Fibroblast of pulmonary artery (primary cell): ENCODE measurements at places on chromosomes 7 and 10.
A peak's percentile ranks its signal among the peaks of the same experiment; 100 is the strongest.

DNA sequence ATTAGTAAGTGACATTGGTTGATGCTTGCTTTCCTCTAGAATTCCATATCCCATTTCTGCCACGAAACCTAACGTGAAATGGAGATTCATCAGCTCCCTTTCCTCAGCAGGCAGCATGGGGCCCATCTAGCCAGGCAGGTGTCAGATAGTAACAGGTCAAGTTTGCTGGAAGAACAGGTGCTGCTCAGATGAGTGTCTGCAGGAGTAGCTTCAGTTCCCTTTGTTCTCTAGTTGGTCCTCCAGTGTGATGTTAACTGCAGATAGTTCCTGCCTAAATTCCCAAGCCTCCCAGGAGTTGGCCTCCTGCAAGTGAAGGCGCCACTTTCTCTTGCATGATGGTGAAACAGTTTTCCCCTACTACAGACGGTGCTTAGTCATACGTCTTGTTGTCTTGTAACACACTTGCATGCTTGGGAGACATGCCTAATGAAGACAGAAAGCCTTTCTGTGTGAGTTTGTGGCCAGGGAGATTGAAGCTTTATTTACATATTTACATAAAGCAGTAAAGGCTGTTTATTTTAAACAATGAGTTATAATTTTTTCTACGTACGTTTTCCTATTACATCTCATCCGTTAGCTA, 175.4 kb downstream of the CHN2 start:
- DNase-seq: no peak

DNA sequence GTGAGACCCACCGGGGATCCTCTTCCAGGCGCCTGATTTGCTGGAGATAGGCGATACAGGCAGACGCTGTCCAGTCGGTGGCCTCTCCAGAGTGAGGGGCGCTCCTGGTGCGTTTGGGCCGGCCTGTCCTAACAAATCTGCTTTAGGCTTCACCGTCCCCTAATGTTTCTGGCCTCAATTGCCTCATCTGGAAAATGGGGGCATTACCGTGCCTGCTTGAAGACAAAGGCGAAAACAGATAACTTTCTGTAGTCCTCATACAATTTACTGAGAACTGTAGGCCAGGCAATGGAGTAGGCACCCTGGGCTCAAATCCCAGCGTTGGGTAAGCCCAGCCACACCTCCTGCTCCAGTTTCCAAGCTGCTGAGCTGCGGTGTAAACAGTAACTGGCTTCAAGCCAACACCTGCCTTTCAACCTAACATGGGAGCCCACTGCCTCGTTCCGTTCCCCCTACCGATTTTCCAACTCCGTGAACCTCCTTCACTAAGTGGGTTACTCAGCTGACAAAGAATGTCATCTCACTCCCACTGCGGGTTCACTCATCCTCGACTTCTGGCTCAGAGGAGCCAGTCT, 589 bp upstream of the ZFAND4 start:
- DNase-seq: peak; percentile 5

DNA sequence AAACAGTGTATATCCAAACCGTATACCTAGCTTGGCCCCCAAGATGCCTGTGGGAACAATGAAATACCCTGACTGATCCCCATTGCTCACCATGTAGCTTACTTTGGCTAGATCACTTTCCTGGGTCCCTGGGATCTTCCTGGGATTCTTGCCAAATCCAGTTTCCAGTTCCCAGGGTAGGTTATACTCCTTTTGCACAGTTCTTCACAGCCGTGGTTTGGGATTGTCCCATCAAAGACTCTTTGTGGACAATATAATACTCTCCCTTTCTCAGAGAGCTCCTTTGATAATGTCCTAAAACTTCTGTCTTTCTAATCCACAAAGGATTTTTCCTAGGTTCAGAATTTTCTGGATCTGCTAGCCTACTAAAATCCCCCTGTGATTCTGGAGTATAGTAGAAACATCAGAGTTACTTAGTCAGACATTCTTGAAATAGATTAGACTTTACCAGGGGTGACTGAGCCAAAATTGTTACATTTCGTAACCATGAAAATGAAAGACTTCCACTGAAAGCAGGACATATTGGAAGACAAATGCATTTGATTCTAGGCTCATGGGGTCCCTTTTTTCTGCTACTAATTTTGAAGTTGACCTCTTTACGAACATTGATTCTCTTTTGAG, 388.3 kb upstream of the ETV1 start:
- DNase-seq: peak; percentile 79

DNA sequence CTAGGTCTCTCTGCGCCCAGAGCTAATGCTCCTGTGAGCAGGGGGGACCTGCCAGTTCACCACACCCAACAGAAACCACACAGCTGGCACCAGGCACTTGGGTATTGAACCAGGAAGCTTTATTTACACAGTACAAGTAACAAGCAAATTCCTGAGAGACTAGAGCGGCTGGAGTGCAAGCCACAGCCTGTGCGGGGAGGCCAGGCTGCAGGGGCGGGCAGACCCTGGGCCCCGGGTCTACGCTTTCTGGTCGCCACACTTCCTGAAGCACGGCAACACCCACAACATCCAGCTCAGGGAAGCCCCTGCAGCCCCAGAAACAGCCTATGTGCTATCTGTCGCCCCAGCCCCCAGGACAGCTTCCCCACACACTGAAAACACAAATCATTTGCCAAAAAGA, 125.0 kb downstream of the FAM53B start:
- DNase-seq: no peak

- DNase-seq: no peak
These were observed 1.3 kb downstream of the BRAT1 start for GRCh38 chr7:2553831-2554581.

GRCh38 chr7:151438864-151439601, 908 bp downstream of the CRYGN start:
- no peak for DNase-seq

DNA sequence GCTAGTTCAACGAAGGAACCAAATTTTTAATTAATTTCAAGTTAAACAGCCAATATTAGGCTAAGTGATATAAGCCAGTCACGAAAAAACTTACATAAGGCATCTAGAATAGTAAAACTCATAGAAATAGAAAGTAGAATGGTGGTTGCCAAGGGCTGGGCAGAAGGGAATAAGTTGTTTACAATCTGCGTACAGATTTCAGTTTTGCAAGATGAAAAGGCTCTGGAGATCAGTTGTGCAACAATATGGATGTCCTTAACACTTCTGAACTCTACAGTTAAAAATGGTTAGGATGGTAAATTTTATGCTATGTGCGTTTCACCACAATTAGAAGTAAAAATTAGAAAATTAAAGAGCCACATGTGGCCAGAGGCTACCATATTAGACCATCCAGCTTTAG, 13.3 kb downstream of the SCRN1 start:
- peak; percentile 58 for DNase-seq

- no peak for DNase-seq
These were observed 5.7 kb downstream of the DNAH11 start for GRCh38 chr7:21548491-21548890.

- no peak for DNase-seq
These were observed 79.2 kb downstream of the EPDR1 start for GRCh38 chr7:37999673-38000072.

DNA sequence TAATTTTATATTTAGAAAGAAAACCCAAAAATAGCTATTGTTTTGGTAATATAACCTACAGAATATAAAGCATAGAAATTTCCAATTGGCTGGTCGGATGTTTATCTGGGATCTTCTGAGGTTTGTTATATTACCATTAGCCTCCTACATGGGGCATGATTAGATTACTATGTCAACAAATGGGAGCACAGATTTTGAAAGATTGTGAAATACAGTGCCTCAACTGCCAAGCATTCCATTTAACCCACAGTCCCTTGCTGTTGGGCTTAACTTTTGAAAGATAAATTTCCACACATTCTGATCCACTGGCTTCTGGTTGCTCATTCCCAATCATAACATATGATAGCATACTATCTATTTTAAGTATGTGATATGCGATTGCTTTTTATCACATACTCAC, 455.4 kb upstream of the C7orf33 start:
- DNase-seq: peak; percentile 23

- no peak for DNase-seq
These were observed 135.9 kb downstream of the ZNF92 start for GRCh38 chr7:65509368-65510186.
